ENCODE measurements at places on chromosomes 1 and 21.

DNA sequence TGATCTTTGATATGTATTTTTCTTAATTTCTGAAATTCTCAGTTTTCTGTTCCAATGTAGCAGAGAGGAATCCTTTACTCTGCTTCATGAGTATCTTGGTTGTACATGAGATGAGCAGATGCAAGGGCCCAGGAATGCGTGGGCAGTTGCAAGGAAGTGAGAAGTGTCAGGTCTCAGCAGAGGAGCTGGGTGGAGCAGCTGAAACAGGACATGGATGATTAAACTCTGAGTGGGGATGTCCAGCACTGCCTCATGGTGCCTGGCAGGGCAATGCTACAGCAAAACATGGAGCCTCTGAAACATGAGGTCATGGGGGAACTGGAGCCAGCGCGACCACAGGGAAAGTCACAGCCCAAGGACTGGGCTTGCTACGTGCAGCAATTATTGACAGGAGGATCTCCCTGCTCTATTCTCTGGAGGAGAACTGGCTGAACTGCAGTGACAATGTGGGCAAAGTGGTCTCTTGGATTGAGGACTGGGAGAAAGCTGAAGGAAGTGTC, 48.4 kb downstream of the COLGALT2 start:
- peak; percentile 21 for DNase-seq

- DNase-seq: no peak
These were observed 63.6 kb upstream of the VAMP3 start for GRCh38 chr1:7707527-7707926.

DNA sequence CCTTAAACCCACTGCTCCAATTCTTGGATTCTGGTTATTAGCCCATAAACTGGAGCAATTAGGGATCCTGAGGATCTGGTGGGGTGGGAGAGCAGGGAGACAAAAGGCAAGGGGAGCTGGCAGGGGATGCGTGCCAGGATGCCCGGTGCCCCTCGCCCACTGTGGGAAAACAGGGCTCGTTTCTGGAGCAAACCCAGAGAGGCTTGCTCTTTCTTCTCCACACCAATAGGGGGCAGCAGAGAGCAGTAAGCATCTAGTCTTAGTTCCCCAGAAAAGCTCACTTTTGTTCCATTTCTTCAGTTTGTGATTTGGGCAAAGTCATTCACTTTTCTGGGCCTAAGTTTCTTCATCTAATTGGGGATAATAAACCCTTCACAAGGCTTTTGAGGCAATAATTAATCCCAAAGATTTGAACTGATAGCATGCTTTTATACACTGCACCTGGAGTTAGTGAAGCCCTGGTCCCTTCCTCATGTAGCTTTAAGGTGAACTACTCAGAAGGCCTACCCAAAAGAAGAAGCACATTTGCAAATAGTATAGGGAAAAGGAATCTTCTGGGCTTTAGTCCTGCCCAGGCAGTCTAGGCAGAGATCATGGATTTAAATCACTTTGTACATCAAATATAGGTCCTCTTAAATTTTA, 160.6 kb upstream of the USP24 start:
- peak; percentile 61 for DNase-seq

GRCh38 chr1:217921126-217921904, 290.2 kb downstream of the SPATA17 start:
- DNase-seq: no peak

- no peak for DNase-seq
These were observed 14.7 kb upstream of the CSF1 start for GRCh38 chr1:109895720-109896504.

- DNase-seq: no peak
These were observed 655.0 kb upstream of the CAMK1G start for GRCh38 chr1:208928349-208929010.

- no peak for DNase-seq
These were observed 89.7 kb upstream of the RGS1 start for GRCh38 chr1:192485692-192486436.

- no peak for DNase-seq
These were observed 246.4 kb upstream of the NR5A2 start for GRCh38 chr1:199780948-199781670.

- no peak for DNase-seq
These were observed 53.2 kb downstream of the LACTBL1 start for GRCh38 chr1:22919341-22920025.

GRCh38 chr21:45156459-45156858, 82.1 kb downstream of the ADARB1 start:
- DNase-seq: no peak

DNA sequence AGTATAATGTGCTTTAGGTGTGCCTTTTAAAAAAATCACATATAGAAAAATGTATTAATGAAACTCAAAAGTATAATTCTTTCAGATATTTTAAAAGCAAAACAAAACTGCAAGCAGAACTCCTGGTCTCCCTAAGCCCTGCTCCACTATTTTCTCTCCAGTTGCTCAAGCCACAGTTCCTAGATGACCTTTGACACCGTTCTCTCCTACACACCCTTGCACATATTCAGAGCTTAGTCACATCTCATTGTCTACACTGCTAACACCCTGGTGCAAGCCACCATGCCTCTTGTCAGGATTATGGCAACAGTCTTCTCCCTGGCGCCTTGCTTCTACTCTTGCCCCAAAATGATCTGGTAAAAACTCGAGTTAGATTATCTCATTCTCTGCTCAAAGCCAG, 50.2 kb upstream of the ROR1 start:
- DNase-seq: no peak

DNA sequence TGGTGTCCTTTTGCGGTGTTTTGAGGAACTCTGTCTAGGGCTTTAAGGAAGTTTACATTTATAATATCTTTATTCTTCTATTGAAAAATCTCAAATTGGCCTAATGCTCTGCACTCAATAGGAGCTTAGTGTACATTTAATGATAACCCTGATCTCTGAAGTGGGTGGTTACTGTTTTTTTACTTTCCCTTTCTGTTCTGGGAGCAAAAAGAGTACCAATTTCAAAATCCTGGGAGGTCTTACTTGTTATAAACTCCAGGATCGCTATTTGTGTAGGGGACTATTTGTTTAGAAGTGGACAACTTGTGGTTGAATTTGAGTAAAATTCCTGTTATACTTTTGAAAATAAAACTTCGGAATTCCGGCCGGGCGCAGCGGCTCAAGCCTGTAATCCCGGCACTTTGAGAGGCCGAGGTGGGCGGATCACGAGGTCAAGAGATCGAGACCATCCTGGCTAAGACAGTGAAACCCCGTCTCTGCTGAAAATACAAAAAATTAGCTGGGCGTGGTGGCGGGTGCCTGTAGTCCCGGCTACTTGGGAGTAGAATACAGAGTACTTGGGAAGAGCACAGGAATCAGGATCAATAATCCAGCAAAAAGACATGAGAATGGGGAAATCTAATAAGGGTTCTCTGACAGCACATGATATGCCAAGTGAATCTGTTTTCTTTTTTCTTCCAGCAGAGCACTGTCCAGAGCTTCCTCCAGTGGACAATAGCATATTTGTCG, 1.1 kb downstream of the C4BPB start:
- no peak for DNase-seq

- DNase-seq: no peak
These were observed at the start of gene FNDC5 for GRCh38 chr1:32870615-32871363. FNDC5 (minus strand) TSS chr1:32870912.

DNA sequence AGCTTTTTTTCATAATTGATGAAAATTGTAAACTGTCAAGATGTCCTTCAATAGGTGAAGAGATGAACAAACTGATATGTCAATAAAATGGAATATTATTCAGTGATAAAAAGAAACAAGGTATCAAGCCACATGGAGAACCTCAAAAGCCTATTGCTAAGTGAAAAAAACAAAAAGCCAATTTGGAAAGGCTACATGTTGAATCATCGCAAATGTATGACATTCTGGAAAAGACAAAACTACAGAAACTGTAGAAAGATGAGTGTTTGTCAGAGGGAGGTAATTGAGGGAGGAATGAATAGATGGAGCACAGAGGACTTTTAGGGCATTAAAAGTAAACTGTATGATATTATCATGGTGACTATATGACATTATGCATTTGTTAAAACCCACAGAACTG, 34.5 kb upstream of the USP25 start:
- no peak for DNase-seq

DNA sequence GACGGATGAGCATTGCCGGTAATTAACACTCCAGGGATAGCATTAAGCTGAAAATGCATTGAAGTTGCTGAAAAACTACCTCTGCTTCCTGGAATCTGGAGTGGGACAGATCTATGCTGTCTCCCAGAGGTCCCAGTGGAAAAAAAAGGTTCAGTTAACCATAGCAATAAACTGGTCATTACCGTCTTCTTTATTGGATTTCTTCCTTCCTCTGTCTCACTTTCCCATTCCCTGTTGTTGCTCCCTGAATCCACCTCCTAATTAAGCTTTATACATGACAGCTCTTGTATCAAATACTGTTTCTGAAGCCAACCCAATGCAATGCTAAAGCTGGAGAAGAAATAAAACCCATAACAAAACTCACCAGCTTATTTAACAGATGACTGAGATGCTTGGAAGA, 1805.9 kb downstream of the NCAM2 start:
- no peak for DNase-seq

GRCh38 chr1:53315046-53315445, 12.8 kb downstream of the LRP8 start:
- no peak for DNase-seq

DNA sequence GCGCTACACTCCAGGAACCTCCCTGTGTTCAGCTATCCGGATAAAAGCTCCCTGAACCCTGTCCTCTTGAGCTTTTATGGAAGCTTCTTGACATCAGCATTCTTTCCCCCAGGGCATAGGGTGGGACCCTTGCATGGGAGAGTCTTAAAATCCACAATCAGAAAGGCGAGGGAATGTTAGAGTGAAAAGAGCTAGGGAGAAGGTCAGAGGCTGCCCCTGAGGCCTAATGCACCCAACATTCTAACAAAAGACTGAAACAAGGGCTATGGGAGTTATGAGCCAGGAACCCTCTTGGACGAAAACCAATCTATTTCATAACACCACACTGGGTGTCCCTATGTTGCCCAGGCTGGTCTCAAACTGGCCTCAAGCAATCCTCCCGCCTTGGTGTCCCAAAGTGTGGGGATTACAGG, 36.7 kb downstream of the NEK2 start:
- DNase-seq: no peak

DNA sequence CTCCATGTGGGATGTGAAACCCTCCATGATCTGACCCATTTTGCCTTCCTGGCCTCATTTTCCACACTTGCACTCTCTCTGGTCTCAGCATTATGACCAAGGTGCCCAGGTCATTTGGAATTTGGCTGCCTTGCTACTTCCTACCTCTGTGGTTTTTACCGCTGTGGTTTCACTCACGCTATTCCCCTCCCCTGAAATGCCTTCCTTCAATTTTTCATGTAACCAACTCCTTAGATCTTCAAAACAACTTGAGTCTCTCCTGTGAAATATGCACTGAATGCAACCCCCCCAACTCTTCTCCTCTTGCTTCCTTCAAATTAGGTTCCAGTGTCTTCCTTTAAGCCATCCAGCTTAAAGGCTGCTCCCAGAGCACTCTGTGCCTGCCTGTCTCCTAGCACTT, 50.1 kb downstream of the PHC2 start:
- DNase-seq: no peak

GRCh38 chr1:168913711-168914463, 184.9 kb upstream of the DPT start:
- no peak for DNase-seq

DNA sequence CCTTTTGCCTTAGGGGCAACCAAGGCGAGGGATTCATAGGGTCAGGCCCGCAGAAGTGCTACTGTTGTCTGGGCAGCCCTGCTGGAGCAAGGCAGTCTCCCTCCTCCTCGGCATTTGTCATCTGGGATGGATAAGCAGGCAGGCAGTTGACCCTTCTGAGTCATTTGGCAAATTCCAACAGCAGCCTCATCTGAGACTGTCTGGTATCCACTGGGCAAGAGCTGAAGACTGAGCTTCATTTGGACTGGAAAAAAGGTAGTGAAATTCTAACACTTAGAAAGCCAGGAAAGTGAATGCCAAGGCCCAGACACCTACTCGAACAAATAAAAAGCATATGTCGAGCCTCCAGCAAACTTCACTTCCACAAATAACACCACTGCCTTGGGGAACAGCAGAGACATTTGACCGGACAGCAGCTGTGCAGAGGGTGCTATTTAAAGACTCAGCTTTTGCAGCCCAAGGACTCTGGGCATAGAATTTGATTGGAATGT, 4.0 kb upstream of the ZBTB40 start:
- no peak for DNase-seq

- DNase-seq: no peak
These were observed at the start of gene AKT3 for GRCh38 chr1:243850202-243850451. AKT3 (minus strand) TSS chr1:243850243; CDS start chr1:243843170, 7,073 bp downstream.

DNA sequence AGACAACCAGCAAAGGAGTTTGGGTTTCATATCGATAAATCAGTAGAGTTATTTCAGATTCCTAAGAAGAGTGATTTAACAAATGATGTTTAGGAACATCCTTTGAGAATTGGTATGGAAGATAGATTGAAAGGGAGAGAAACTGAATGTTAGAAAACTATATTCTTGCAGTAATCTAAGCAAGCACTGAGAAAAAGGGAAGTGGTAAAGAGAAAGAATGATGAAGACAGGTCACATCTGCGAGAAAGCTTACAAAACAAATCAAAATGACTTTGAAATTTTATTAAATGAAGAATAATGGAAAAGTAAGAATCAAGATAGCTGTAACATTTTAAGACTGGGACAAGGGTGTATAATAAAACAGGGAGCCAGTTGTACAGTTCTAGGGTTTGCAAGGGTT, 177.0 kb downstream of the HS2ST1 start:
- DNase-seq: peak; percentile 37

DNA sequence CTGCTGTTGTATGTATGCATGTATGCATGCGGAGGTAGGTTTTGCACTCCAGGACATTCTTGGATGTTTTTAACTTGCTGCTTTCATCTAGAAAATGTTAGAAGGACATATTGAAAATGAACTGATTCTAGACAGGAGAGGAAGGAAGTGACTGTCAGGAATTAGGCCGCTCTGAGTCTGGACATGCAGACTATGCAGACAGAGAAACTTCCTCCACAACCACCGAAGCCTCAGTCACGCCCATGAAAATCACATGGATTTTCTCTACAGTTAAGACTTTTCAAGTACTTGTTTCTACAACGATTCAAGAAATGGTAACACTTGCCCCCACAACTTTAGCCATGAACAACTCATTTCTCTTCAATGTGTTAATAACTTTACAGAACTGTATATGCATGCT, 211.1 kb downstream of the SMYD3 start:
- DNase-seq: peak; percentile 57

GRCh38 chr1:203612932-203613682, 13.5 kb upstream of the ATP2B4 start:
- no peak for DNase-seq

Measured in Kasumi-1 (cell line).